Skeletal muscle tissue (tissue), 5 donors: ENCODE measurements at places on chromosomes 13 and 19. TPM values are rescaled to one million over a fixed set of nuclear protein-coding genes. Genes with fewer than 3 reads are reported as not detected.

Gene ZNF570
- 6.8 TPM for total RNA-seq

Gene ABHD13
- total RNA-seq, result 7.8 TPM

Gene CCL25
- total RNA-seq, result not detected

Gene PRODH2
- total RNA-seq, result not detected

Gene FLT1
- 13.0 TPM for total RNA-seq

Gene CGB2
- not detected for total RNA-seq

Gene ZNF223
- total RNA-seq, result 5.2 TPM

Gene SPTBN4
- 0.52 TPM for total RNA-seq

Gene CBY2
- not detected for total RNA-seq
